ENCODE measurements at places on chromosomes 2 and 18.

GRCh38 chr2:204950695-204951346 lies 405.5 kb downstream of the PARD3B start:
- peaks cover 61% of the 10 kb centered on the region for H3K4me1 ChIP-seq
- H3K27me3 ChIP-seq = no peaks in the 10 kb centered on the region
- H3K27ac ChIP-seq = peak overlapping the region; percentile 38
- no peak for DNase-seq
- H3K36me3 ChIP-seq = peaks cover 60% of the 10 kb centered on the region

DNA sequence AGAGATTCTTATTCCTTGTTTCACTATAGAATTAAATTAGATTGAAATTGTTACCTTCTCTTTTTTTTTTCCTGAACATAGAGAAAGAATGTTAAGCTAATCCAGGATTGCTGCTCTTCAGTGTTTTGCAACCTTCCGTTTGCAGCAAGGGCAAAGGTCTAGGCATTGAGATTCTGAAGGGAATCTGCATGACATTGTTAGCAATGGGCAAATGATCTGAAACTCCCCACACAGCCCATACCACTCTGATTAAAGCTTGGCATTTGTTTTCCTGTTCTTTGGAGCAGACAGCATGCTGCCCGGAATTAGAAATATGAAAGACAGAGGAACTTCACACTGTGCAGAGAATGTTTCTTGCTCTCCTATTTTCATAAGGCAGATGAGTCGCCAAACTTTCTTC lies 551.8 kb downstream of the SOCS6 start:
- no peaks in the 10 kb centered on the region for H3K4me1 ChIP-seq
- no peaks in the 10 kb centered on the region for H3K36me3 ChIP-seq
- no peak for DNase-seq
- no peak overlapping the region for H3K27ac ChIP-seq
- no peaks in the 10 kb centered on the region for H3K27me3 ChIP-seq

- H3K27me3 ChIP-seq = peaks cover 18% of the 10 kb centered on the region
- no peaks in the 10 kb centered on the region for H3K36me3 ChIP-seq
- H3K4me1 ChIP-seq = no peaks in the 10 kb centered on the region
- H3K27ac ChIP-seq = no peak overlapping the region
These were observed 47.0 kb downstream of the CRYGD start for GRCh38 chr2:208077276-208077675.

GRCh38 chr2:100223502-100223901 lies 81.1 kb upstream of the AFF3 start:
- H3K27me3 ChIP-seq = peaks cover 17% of the 10 kb centered on the region
- DNase-seq = no peak
- H3K4me3 ChIP-seq = no peak overlapping the region
- no peaks in the 10 kb centered on the region for H3K36me3 ChIP-seq
- H3K4me1 ChIP-seq = no peaks in the 10 kb centered on the region

- peaks cover 13% of the 10 kb centered on the region for H3K27me3 ChIP-seq
- H3K27ac ChIP-seq = no peak overlapping the region
- DNase-seq = no peak
- no peaks in the 10 kb centered on the region for H3K36me3 ChIP-seq
- H3K4me3 ChIP-seq = no peak overlapping the region
These were observed 66.4 kb upstream of the MSH2 start for GRCh38 chr2:47336259-47337238.

GRCh38 chr2:178553047-178553446 lies 72.8 kb downstream of the PLEKHA3 start:
- peaks cover 70% of the 10 kb centered on the region for H3K36me3 ChIP-seq
- H3K4me3 ChIP-seq = no peak overlapping the region
- DNase-seq = no peak
- H3K27me3 ChIP-seq = no peaks in the 10 kb centered on the region

- H3K4me1 ChIP-seq = no peaks in the 10 kb centered on the region
- H3K27ac ChIP-seq = no peak overlapping the region
- no peak for DNase-seq
- H3K4me3 ChIP-seq = no peak overlapping the region
- no peaks in the 10 kb centered on the region for H3K36me3 ChIP-seq
These were observed 245.2 kb downstream of the CDCA7 start for GRCh38 chr2:173599821-173600359.

DNA sequence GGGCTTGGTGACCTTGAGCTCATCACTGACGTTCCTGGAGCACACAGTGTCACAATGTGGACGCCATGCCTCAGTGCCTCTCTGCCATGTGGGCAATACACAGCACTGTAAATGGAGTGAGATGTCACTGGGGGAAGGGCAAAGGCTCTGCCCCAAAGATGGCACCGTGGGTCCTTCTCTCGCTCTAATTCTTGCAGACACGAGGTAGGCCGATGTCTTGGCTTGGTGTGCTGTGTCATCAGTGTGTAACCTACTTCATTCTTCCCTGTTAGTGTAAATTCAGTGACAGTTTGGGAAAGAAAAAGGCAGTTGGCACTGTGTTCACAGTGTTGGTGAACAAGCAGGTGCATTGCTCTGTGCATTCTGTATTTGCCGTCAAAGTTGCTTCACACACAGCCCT lies 309.3 kb upstream of the MYT1L start:
- no peak overlapping the region for H3K4me3 ChIP-seq
- no peak overlapping the region for H3K27ac ChIP-seq
- H3K27me3 ChIP-seq = peaks cover 3% of the 10 kb centered on the region
- DNase-seq = no peak
- no peaks in the 10 kb centered on the region for H3K4me1 ChIP-seq
- no peaks in the 10 kb centered on the region for H3K36me3 ChIP-seq

GRCh38 chr18:39232937-39233336 lies 1667.3 kb upstream of the CELF4 start:
- H3K27me3 ChIP-seq = no peaks in the 10 kb centered on the region
- H3K4me3 ChIP-seq = no peak overlapping the region
- no peaks in the 10 kb centered on the region for H3K36me3 ChIP-seq
- DNase-seq = no peak
- no peaks in the 10 kb centered on the region for H3K4me1 ChIP-seq
- no peak overlapping the region for H3K27ac ChIP-seq

GRCh38 chr2:63591566-63592175 lies 2.9 kb downstream of the MDH1 start:
- no peak overlapping the region for H3K27ac ChIP-seq
- no peak for DNase-seq
- H3K36me3 ChIP-seq = peaks cover 24% of the 10 kb centered on the region

DNA sequence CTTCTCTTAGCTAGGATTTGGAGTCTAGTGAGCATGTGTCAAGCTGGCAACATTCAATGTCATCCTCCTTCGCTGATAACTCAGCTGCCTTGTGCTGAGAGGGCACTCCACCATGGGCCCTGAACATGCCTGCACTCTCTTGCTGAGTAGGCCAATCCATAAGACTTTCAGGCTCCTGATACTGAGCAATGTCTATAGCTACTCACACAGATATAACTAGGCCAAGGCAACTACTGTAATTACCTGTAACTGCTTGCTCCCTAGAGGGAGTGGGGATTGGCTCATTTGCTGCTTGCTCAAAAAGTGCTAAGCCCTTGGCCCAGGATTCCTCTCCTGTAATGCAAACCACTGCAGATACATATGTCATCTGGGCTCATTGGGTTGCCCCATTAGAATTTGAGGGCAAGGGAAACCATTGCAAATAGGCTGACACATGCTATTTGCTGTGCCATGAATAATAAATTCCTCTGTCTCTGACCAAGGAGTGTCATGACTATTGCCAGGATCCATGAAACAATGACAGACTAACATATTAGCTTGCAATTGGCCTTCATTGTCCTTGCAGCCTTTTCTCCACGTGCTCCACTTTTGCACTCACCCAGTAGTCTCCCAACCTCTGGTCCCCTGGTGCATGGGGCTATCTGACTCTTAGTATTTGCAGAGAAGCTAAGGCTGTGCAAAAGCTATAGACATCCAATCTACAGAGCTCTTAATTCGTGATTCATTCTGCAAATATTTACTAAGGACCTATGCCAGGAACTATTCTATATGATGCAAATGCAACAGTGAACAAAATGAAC lies 36.9 kb upstream of the BMPR2 start:
- H3K4me1 ChIP-seq = peaks cover 1% of the 10 kb centered on the region
- H3K27ac ChIP-seq = no peak overlapping the region
- H3K36me3 ChIP-seq = no peaks in the 10 kb centered on the region

DNA sequence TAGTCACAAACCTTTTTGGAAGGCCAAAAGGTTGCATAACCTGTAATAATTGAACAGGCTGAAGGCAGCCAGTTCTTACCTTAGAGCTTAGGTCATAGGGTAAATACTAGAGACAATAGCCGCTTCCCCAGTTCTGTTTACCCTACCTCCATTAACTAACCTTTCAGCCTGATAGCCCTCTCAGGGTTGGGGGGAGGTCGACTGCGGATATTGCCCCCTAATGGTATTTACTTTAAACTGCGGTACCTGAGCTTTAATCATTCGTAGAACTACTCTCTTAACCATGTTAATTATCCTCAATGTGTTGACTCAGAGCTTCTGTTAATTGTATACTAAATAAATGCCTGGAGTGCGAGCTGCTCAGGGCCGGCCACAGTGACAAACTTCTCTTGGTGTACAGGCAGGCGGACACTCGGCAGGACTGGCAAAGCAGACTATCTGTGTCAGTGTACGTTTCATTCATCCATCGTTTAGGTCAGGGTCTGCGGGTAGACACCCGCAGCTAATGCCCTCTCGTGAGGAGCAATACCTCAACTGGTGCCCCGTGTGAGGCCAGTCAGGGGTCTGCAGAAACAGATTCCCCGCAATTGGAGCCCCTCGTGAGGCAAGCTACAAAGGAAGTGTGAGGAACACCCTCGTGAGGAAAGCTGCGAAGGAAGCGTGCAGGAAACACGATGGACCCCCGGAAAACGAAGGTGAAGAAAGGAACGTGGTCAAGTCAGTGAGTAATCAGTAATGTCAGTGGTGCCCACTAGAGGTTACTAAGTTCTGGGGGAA lies 115.3 kb upstream of the SCN7A start:
- no peaks in the 10 kb centered on the region for H3K36me3 ChIP-seq
- no peak overlapping the region for H3K4me3 ChIP-seq
- DNase-seq = no peak

GRCh38 chr2:173851141-173851641 lies 114.0 kb downstream of the SP3 start:
- no peaks in the 10 kb centered on the region for H3K4me1 ChIP-seq
- peaks cover 11% of the 10 kb centered on the region for H3K27me3 ChIP-seq
- no peak overlapping the region for H3K4me3 ChIP-seq
- DNase-seq = no peak
- H3K36me3 ChIP-seq = no peaks in the 10 kb centered on the region

DNA sequence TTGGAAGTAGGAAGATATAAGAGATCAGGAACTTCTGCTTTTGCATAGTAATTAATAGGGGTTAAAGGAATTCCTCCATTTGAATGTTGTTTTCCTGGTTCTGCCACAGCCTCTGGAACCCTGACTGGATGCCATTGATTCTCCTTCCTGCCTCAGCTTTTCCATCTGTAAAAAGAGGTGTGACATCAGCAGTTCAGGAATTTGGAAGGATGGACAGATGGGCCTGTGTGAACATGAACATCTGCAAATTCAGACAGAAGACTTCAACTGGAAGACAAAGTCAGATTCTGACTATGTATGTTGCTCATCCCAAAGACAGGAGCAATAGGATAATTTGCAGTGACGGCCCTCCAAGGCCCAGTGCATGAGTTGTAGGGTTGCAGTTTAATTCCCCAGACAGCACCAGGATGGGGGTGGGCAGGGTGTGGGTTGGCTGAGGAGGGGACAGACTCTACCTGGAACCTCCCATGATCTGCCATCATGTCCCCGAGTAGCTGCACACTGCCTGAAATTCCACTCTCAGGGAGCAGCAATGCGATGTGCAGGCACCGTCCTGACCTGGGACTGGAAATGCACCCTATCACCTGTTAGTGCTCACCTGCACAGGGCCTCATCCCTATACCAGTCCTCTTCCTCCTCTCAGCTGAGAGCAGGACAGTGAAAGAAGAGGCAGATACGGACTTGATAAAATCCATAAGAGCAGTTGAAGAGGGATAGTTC lies 98.9 kb upstream of the EPAS1 start:
- no peaks in the 10 kb centered on the region for H3K36me3 ChIP-seq
- no peak overlapping the region for H3K27ac ChIP-seq
- no peaks in the 10 kb centered on the region for H3K27me3 ChIP-seq
- H3K4me1 ChIP-seq = peaks cover 45% of the 10 kb centered on the region

DNA sequence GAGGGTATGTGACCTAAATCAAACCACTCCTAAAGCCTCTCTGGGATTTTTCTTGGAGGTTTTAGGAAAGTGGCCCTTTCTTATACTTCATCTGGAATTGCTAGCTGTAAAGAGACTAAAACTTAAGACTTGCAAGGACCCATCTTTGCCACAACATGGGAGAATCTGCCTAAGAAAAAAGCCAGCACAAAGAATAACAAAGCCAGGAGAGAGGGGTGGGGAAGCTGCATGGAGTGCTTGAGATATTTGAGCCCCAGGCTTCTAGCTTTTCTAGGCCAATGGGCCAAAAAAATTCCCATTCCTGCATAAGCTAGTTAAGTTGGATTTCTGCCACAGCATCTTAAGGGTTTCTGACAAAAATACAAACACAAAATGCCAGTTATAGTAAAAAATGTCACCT lies 38.5 kb upstream of the LYPD6 start:
- no peaks in the 10 kb centered on the region for H3K4me1 ChIP-seq
- H3K36me3 ChIP-seq = no peaks in the 10 kb centered on the region
- H3K4me3 ChIP-seq = no peak overlapping the region
- DNase-seq = no peak
- H3K27me3 ChIP-seq = no peaks in the 10 kb centered on the region

DNA sequence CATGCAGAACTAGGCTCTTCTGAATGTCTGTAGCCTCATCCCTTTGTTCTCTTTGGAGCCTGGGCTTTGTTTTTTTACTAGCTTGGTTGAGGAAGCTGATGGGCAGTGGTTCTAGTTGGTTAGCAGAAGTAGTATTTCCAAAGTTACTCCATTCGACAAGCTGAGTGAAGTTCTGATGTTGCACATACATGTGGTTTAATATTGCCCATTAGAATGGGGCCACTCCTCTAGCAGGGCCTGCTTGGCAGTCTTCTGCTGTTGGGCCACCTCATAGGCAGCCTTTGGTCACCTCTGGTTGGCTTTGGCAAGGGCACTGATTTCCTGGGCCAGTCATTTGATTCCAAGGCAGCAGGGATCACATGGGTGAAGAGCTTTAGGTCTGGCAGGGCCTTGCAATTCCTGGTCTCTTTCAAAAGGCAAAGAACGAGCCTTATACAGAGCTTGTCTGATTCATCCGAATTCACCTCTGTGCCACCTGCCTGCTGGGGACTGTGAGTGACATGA lies 2.5 kb downstream of the RPIA start:
- peaks cover 44% of the 10 kb centered on the region for H3K4me1 ChIP-seq
- no peak overlapping the region for H3K27ac ChIP-seq
- peak overlapping the region; percentile 95 for H3K4me3 ChIP-seq
- no peaks in the 10 kb centered on the region for H3K27me3 ChIP-seq

- no peak for DNase-seq
- no peaks in the 10 kb centered on the region for H3K27me3 ChIP-seq
- H3K4me3 ChIP-seq = no peak overlapping the region
- H3K4me1 ChIP-seq = no peaks in the 10 kb centered on the region
- H3K27ac ChIP-seq = no peak overlapping the region
These were observed 230.0 kb downstream of the LRP1B start for GRCh38 chr2:141900826-141901225.

GRCh38 chr2:29780906-29781305 lies 140.5 kb downstream of the ALK start:
- DNase-seq = no peak
- no peaks in the 10 kb centered on the region for H3K27me3 ChIP-seq
- H3K36me3 ChIP-seq = no peaks in the 10 kb centered on the region

- H3K27ac ChIP-seq = peak overlapping the region; percentile 98
- peak overlapping the region; percentile 93 for H3K4me3 ChIP-seq
- no peaks in the 10 kb centered on the region for H3K27me3 ChIP-seq
- peak; percentile 84 for DNase-seq
- peaks cover 21% of the 10 kb centered on the region for H3K36me3 ChIP-seq
These were observed 598 bp upstream of the WBP1 start for GRCh38 chr2:74457549-74458131.
